ENCODE measurements at places on chromosomes 3 and 15. TPM values are rescaled to one million over a fixed set of nuclear protein-coding genes. Genes with fewer than 3 reads are reported as not detected.

GRCh38 chr3:51940648-51941462 lies 849 bp downstream of the RRP9 start:
- peaks cover 13% of the 10 kb centered on the region for H3K36me3 ChIP-seq
- no peaks in the 10 kb centered on the region for H3K27me3 ChIP-seq

DNA sequence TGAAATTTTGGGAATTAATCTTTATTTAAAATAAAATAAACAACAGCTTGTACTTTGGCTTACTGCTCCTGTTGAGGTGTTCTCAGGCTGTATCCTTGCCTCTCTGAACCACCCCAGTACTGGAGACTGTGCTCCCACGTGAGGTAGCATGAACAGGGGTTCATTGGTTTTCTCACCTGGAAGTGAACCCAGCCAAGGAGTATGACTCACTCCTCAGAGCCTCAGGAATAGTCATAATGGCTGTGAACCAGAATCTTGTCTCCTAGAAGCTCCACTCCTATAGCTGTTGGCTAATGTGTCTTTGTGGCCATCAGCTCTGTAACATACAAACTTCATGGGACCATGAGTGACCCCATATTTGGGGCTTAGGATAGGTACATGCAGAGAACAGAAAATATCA lies 122.5 kb upstream of the ST8SIA2 start:
- no peak overlapping the region for H3K27ac ChIP-seq
- no peak overlapping the region for H3K4me3 ChIP-seq
- H3K36me3 ChIP-seq = no peaks in the 10 kb centered on the region
- DNase-seq = no peak
- H3K4me1 ChIP-seq = peaks cover 3% of the 10 kb centered on the region

- H3K4me3 ChIP-seq = no peak overlapping the region
- H3K27ac ChIP-seq = no peak overlapping the region
- DNase-seq = no peak
- no peaks in the 10 kb centered on the region for H3K36me3 ChIP-seq
- H3K4me1 ChIP-seq = peaks cover 23% of the 10 kb centered on the region
- H3K27me3 ChIP-seq = no peaks in the 10 kb centered on the region
Measured at GRCh38 chr15:83992324-83993031, 243.1 kb upstream of the GOLGA6L4 start.

GRCh38 chr15:75112278-75112847 lies 89.0 kb downstream of the PPCDC start:
- no peaks in the 10 kb centered on the region for H3K36me3 ChIP-seq
- no peak for DNase-seq
- H3K4me1 ChIP-seq = peaks cover 8% of the 10 kb centered on the region
- no peaks in the 10 kb centered on the region for H3K27me3 ChIP-seq

The LYSMD4 gene
- total RNA-seq = 6.3 TPM

The ZPLD1 gene
- not detected for total RNA-seq

Measured in Karpas-422 (cell line).